ENCODE measurements at places on chromosomes 7 and 10.

DNA sequence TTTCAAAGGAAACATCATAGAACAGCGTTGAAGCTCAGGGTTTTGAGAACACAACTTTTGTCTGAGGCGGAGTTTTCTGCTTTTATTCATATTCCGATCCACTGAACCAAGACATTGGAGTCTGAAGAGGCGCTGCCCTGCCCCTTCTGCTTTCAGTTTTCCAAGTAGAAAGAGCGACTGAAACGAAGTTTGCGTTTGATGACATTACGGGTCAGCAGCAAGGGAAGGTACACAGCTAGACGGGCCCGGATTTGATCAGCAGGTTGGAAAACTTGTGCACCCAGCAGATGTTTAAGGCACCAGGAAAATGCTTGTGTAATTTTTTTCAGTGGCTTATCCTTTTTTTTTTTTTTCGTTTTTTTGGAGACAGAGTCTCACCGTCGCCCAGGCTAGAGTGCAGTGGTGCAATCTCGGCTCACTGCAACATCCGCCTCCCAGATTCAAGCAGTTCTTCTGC is 720 bp downstream of the SUN1 start:
- no peak for DNase-seq

DNA sequence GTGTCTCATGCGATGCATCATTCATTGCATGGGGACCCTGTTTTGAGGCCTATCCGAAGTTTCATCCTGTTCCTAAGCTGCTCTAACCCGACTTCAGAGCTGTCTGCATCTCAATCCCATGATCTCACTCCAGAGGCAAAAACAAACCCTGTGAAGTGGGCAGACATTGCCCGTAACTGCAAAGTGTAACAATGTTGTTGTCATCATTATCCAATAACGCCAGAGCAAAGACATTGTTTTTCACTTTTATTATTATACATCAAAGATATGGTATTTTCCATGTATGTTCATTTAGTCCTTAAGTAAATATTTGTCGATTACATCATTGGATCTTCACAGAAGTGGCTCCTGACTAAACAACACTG is 246.7 kb downstream of the KLF6 start:
- DNase-seq = no peak

- DNase-seq = no peak
Observed at GRCh38 chr10:79090134-79090803, 21.5 kb downstream of the ZMIZ1 start.

DNA sequence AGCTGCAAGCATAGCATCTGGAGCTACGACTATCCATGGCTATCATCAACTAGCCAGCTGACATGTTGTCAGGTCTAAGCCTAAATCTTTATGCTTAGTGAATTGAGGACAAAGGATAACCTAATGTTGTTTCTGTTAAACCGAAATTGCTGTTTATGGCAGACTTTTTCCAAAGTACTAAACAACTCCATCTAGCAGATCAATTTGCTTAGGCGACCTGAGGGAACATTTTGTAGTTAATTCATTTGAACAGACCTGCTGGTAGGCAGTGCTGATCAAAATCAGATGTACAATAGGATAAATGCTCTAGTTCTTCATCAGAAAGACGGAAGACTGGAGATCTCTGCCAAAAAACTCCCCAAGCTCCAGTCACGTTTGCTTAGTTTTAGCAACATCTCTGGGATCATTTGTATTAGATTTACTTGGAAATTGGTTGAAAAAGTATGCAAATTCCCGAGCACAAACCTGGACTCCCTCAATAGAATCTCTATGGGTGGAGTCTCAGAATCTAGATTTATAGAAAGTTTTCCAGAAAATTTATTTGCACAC is 301.6 kb upstream of the NRP1 start:
- no peak for DNase-seq

DNA sequence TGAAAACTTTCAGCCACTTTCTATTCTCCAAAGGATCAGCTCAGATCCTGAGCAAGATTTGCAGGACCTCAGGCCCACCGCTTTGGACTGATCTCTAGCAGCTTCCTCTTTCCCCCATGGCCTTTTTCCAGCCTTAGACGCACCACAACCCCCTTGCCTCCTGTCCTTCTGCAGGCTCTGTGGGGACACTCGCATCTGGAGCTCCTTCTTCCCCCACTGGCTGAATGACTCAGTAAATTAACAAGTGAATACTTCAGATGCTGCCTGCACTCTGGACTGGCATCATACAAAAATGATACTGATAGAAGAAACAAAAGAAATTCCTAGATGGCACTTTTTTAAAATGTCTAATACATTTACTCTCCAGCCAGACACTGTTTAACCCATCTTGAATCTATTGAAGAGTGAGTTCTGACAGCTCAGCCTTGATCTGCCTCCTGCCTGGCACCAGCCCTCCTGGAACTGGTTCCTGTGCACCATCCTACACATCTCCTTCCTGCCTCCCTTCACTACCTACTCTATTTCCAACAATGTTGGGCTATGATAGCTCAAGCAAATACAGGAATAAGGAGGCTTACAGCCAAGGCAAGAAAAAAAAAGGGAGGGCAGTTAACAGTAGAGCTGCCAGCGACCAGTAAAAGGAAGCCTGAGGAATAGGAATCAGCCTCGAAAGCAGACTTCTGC is 3.3 kb downstream of the FRMPD2 start:
- DNase-seq = no peak

- DNase-seq = no peak
Observed at GRCh38 chr10:114259824-114260223, 20.8 kb downstream of the VWA2 start.

DNA sequence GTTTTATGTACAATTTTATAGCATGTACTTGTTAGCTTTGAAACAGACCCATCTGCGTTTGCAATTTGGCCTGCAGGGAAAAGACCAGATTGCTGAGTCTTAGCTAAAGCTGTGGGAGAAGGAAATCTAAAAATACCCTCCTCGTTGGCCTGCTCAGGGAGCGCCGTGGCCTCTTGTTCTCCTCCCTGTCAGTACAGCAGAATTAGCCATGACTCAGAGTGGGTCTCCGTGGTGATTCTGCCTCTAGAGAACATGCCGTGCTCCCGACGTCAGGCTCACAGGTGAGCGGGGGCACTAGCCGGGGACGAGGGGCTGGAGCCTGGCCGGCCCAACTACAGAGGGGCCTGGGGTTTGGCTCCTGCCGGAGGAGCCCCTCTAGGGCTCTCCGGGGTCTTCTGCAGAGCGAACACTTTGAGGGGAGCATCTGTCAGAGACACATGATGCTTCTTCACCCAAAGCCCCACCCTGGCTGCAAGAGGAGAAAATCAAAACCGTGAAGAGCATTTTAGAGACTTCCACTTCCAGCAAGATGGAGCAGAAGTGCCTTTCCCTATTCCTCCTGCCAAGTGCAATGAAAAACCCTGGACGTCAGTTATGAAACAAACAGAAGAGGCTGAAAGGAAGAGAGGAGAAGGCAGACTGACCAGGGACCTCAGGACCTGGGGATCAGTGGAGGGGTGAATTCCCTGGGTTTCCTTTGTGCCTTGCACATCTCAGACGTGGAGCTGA is 98.9 kb downstream of the LHPP start:
- no peak for DNase-seq

- no peak for DNase-seq
Observed at GRCh38 chr7:5194571-5194970, 4.5 kb downstream of the WIPI2 start.

DNA sequence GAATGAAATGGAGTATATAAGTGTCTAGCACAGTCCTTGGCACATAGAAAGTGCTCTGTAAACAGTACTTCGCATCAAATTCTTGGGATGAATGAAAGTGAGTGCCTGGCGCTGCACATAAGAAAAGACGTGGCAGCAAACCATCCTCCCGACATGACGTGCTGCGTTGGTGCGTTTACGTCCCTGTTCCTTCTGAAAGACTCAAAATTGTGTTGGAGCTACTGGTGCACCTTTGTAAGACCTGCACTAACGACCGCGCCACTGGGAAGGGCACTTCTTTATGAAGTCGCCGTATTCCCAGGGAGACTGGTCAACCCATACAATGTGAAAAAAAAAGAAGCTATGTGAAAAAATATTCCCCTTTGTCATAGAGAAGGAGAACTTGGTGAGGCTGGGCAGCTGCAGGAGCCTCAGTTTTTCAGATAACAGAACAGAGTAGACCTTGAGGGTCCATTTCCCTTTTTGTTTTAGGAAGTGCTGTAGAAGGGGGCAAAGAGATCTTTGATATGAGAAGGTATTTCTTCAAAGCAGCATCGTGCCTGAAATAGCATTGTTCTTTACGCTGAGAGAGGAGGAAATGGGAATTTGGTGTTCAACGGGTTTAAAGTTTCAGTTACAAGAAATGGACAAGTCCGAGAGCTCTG is 91.7 kb downstream of the PTPRE start:
- no peak for DNase-seq

DNA sequence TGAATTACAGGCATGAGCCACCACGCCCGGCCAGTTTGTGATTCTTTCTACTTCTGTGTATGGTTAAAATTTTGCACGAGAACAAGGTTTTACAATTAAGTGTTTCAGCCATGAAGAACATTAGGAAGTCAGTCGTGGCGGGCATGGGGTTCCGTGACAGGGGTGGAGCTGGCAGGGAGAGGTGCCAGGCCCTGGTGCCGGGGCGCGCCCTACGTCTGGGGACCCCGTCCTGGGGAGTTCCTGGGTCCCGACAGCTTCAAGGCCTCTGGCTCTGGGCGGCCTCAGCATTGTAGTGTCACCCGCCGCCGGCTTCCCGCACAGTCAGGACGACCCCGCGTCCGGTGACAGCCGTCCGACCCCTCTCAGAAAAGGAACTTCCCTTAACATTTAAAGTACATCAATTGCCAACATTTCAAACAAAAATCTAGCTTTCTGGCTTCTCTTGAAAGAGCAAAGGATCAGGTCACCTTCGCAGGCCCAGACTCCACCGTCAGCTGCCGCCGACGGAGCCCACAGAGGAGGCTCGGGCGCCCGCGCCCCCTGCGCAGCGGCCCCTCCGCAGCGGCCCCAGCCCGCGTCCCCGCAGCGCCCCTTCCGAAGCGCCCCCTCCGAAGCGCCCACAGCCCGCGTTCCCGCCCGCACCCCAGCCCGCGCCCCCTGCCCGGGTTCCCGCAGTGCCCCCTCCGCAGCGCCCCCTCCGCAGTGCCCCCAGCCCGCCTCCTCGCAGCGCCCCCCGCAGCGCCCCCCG is 23.2 kb upstream of the MKI67 start:
- no peak for DNase-seq

GRCh38 chr10:127145173-127145572 is 51.2 kb downstream of the INSYN2A start:
- DNase-seq = no peak

- no peak for DNase-seq
Observed at GRCh38 chr7:10632712-10633111, 341.0 kb upstream of the PHF14 start.

- no peak for DNase-seq
Observed at GRCh38 chr10:5776136-5776880, 36.9 kb downstream of the GDI2 start.

DNA sequence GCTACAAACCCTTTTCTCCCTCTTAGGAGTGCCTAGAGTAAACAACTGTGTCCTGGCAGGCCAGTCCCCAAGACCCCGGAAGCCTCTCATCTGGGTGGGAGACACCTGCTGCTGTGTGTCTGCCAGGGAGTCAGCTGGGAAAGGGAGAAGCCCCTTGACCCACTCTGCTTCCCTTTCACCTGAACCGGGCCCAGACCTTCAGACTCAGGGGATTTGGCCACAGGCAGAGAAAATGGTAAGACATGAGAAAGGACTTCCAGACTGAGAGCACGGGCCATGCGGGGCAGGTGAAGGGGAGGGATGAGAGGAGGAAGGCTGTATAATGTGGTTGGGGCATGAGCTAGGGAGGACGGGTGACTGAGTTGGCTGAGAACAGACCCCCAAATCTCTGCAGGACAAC is 36.0 kb upstream of the NPFFR1 start:
- no peak for DNase-seq

GRCh38 chr7:155405399-155406318 is 52.3 kb upstream of the EN2 start:
- no peak for DNase-seq

DNA sequence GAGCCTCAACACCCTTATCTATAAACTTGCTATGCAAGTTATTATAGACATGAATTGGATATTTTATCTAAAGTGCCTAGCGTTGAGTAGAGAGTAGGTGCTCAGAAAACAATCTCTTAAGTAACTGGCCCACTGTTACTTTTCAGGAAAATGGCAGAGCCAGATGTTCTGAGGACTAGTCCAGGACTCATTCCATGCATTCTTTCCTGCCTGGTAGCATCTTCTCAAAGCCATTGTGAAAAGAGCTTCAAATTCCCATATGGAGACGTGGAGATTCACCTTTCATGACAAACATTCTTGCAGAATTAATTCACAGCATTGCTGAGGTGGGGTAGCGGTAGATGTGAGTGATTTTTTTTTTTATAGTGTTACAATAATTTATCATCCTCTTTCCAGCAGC is 35.9 kb upstream of the ITPRID1 start:
- no peak for DNase-seq

- DNase-seq = no peak
Observed at GRCh38 chr10:125961743-125962142, 65.4 kb downstream of the FANK1 start.

DNA sequence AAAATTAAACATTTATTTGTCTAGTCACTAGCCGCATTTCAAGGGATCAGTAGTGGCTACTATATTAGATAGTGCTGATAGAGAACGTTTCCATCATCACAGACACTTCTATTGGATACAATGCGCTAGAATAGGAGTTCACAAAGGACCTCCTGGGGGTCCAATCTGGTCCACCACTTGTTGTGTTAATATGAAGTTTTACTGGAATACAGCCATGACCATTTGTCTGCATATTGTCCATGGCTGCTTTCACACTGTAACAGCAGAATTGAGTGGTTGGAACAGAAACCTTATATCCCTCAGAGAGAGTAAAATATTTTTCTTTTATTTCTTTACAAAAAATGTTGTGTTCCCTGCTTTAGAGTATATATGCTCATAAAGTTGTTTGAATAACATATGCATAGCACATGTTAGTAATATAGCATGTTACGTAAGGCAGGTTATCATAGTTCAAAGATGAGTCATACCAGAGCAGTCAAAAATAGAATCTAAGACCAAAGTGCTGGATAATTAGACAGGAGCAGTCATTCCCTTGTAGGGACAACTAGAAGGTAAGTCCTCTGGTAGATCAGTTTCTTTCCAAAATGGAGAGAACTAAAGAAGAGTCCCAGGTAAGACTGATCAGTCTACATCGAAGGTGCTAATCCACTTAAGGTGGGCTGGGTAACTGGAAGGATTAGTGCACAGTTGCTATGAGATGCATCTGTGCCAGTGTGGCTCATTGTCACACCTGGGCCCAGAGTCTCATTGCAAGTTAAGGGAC is 14.9 kb downstream of the BZW2 start:
- no peak for DNase-seq

- no peak for DNase-seq
Observed at GRCh38 chr7:22082553-22082885, 136.8 kb upstream of the CDCA7L start.

DNA sequence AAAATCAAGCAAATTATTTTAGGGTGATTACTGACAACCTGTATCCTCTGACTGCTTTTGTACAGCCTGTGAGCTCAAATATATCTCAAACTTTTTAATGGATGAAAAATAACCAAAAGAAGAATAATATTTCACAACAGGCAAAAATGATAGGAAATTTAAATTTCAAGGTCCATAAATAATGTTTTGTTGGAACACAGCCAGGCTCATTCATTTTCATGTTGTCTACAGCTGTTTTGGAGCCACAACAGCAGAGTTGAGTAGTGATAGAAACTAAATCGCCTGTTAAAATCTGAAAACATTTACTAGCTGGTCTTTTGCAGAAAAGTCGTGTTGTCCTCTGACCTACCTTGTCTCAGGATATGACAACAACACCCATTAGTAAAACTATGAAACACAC is 75.9 kb downstream of the GLI3 start:
- no peak for DNase-seq

GRCh38 chr10:119493155-119493554 is 49.4 kb downstream of the RGS10 start:
- DNase-seq = no peak

GRCh38 chr10:131002031-131002861 is 309.3 kb downstream of the TCERG1L start:
- DNase-seq = no peak
